ENCODE measurements at places on chromosomes 11 and 22. TPM values are rescaled to one million over a fixed set of nuclear protein-coding genes. Genes with fewer than 3 reads are reported as not detected.

CYP2D6 gene
- total RNA-seq, result 1.9 TPM

LDLRAD3 gene
- 19.0 TPM for total RNA-seq

FAM227A gene
- total RNA-seq, result 3.9 TPM

OR8D4 gene
- not detected for total RNA-seq

OR51B2 gene
- total RNA-seq, result 17.1 TPM

- no peak for DNase-seq
Observed at GRCh38 chr22:41947424-41948080, 600 bp upstream of the CENPM start.

- no peak for DNase-seq
Observed at GRCh38 chr22:43326331-43327156, 16.6 kb downstream of the SCUBE1 start.

DNA sequence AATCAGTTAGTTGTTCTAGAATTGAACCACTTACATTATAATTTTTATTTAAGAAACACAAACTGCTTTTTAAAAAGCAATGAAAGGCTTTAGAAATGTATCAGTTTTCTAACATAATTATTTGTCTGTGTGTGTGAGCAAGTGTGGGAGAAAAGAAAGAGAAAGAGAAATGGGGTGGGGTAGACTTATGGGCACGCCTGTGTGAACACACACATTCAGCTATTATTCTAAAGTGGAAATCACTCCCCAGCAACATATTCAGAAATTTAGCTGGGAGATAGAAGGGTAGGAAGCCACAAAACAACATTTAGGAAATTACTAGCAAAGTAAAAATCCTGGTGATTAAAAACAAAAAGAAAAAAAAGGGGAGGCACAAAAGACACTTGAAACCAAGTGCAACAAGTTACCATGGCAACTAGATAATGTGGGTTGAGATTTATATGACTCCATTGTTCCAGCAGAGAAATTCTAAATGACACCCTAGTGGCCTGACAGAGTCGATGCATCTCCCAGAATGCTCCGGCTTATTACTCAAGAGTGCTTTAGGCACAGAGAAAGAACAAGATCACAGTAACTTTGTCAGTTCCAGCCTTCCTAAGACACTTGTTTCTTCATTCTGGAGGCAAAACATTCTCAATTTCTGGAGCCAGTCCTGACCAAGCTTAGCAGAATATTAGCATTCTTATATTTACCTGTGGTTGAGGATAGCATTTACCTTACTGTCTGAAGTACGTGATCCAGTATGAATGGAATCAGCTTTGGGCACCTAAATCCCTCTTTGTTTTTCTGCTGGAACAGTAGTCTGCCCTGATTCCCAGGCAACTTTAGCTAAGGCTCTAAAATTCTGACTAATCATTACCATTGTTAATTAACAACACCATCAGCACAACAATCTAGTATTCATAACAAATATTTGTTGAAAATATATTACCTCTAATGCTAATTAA is 444.4 kb downstream of the DLG2 start:
- peak; percentile 69 for DNase-seq

GRCh38 chr22:38745676-38746460 is 9.9 kb downstream of the SUN2 start:
- DNase-seq, result no peak

GRCh38 chr11:132589791-132590190 is 942.5 kb downstream of the OPCML start:
- DNase-seq, result no peak

GRCh38 chr11:13007182-13008060 is 1.7 kb upstream of the RASSF10 start:
- no peak for DNase-seq
